ENCODE measurements at places on chromosomes 1 and 21. TPM values are rescaled to one million over a fixed set of nuclear protein-coding genes. Genes with fewer than 3 reads are reported as not detected.

GRCh38 chr1:212401838-212402582 lies 12.7 kb downstream of the PACC1 start:
- no peaks in the 10 kb centered on the region for H3K27me3 ChIP-seq
- no peak overlapping the region for H3K4me3 ChIP-seq
- no peak for DNase-seq
- no peaks in the 10 kb centered on the region for H3K4me1 ChIP-seq

DNA sequence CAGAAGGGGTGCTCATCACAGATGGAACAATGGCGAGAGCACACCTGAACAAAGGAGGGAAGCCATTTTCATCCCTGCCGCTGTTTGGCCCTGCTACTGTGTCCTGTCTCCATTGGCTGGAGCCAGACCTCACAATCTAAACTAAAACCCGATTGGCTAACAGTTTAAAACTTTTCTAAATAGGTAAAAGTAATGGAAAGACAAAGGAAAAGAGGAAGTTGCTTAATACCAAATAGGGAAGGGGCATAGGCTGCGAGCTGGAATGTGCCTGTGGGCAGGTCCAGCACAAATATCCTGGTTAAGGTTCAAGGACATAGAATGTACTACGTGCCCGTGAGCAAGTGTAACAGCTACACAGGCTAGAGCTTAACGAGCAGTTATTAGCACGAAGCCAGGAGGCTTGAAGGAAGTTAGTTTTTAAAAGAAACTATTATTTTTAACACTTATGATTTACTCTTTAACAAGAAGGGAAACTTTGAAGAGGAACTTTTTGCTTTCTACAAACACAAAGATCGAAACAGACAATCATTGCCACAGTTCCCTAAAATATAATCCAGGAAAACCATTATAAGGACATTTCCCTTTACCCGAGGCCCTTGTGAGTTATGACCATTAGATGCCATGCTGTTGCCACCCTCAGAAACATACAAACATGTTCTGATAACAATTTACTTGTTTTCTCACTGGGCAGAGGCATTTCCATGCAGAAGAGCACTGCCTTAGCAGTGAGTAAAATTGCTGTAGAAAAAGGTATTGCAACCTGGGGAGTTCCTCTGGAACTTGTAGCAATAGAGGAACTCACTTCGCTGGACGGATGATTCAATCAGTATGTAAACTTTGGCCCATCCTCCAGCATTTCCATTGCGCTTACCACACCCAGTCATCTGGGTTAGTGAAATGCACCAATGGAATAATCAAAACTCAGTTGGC lies 4.8 kb upstream of the PTTG1IP start:
- H3K36me3 ChIP-seq, result no peaks in the 10 kb centered on the region
- DNase-seq, result no peak
- no peak overlapping the region for H3K4me3 ChIP-seq
- peaks cover 73% of the 10 kb centered on the region for H3K4me1 ChIP-seq
- no peaks in the 10 kb centered on the region for H3K27me3 ChIP-seq
- H3K27ac ChIP-seq, result peak overlapping the region; percentile 74

DNA sequence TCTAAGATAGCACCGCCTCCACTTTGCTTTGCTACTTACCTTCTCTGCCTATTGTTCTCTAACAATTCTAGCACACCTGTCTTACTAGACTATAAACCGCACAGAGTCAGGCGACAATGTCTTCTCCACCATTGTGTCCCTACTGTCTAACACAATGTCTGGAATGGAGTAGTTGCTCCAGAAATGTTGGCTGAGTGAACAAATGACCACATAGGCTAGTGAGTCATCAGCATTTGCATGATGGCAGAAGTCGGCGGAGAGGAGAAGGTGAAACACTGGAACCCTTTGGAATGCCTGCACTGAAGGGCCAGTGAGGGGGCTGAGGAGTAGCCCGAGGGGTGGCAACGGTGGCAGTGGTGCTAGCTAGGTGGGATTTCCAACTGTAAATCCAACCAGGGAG lies 14.0 kb upstream of the PABPC4 start:
- H3K4me3 ChIP-seq, result no peak overlapping the region
- peaks cover 4% of the 10 kb centered on the region for H3K27me3 ChIP-seq
- no peaks in the 10 kb centered on the region for H3K36me3 ChIP-seq
- DNase-seq, result no peak

TMCC2 gene
- total RNA-seq, result 3.0 TPM

- no peak overlapping the region for H3K4me3 ChIP-seq
- no peak overlapping the region for H3K27ac ChIP-seq
- no peak for DNase-seq
- H3K36me3 ChIP-seq, result no peaks in the 10 kb centered on the region
Measured at GRCh38 chr1:187991944-187992343, 1163.2 kb downstream of the PLA2G4A start.

ARHGEF16 gene
- 10.6 TPM for total RNA-seq

GRCh38 chr1:54968551-54968950 lies 11.9 kb upstream of the TMEM61 start:
- no peak overlapping the region for H3K27ac ChIP-seq
- H3K36me3 ChIP-seq, result no peaks in the 10 kb centered on the region
- no peaks in the 10 kb centered on the region for H3K4me1 ChIP-seq
- peaks cover 3% of the 10 kb centered on the region for H3K27me3 ChIP-seq
- no peak overlapping the region for H3K4me3 ChIP-seq
- no peak for DNase-seq

TCHHL1 gene
- not detected for total RNA-seq

GRCh38 chr1:10724052-10724494 lies 72.4 kb downstream of the CASZ1 start:
- peaks cover 39% of the 10 kb centered on the region for H3K4me1 ChIP-seq
- DNase-seq, result peak; percentile 87
- peak overlapping the region; percentile 90 for H3K27ac ChIP-seq
- no peaks in the 10 kb centered on the region for H3K36me3 ChIP-seq
- no peak overlapping the region for H3K4me3 ChIP-seq

DNA sequence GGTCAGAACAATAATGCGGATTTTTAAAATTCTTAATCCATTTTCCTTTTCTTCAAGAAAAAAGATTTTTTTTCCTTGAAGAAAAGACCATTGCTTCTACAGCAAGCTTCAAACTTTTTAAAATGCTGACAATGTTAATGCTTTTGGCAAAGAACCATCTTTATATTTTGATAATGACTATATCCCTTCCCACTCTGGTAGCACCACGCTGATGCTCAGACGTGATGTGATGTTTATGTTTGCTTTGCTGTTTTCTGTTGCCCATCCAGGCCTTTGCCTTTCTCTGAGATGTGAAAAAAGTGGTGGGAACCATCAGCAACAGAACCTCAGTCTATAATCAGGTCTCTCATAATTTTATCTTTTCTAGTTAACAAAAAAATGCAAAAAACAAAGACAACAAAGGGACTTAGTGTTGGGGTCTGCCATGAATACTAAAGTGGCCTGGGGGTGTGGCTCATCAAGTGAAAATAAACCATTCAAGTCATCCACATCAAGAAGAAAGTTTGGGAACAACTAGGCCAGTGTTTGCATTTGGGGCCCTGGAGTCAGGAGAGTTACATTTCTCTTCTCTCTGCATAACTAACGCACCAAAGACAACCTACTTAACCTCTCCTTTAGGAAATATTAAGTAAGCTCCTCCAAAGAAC lies 244.6 kb upstream of the DMRTA2 start:
- no peak for DNase-seq
- peaks cover 3% of the 10 kb centered on the region for H3K36me3 ChIP-seq
- H3K27me3 ChIP-seq, result no peaks in the 10 kb centered on the region
- peak overlapping the region; percentile 19 for H3K27ac ChIP-seq
- H3K4me3 ChIP-seq, result no peak overlapping the region

GRCh38 chr1:170853302-170853701 lies 82.0 kb upstream of the MROH9 start:
- no peak overlapping the region for H3K4me3 ChIP-seq
- DNase-seq, result no peak
- H3K4me1 ChIP-seq, result no peaks in the 10 kb centered on the region
- H3K36me3 ChIP-seq, result no peaks in the 10 kb centered on the region
- no peaks in the 10 kb centered on the region for H3K27me3 ChIP-seq

DNA sequence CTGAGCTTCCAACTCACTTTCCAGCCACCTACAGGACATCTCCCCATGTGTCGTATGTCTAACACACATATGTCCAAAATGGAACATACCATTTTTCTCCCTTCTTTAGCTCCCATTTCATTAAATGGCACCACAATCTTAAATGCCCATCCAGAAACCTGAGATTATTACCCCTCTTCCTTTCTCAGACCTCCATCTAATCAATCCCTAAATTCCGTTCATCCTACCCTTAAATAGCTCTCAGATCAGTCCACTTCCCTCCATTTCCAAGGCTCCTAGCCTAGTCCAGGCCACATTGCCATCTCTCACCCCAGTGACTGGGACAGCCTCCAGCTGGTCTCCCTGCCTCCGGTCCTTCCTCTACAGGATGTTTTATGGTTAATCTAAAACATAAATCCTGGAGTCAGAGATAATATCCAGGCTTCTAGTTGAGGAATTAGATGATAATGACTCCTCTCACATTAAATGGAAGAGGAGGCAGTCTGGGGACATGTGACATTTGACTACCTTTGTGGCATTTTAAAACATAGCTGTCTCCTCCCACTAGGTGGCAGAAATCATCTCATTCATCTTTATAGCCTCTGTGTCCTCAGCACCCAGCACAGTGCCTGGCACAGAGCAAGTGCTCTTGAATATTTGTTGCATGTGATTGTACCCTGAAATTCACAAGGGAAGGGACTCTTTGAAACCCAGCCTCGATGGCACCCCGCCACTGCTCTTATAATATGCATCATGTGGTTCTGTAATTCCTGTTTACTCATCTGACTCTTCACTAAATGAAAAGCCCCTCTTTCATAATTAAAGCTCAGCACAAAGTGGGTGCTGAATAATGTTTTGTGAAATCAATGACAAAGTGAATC lies 102.3 kb downstream of the TMEM53 start:
- H3K4me3 ChIP-seq, result no peak overlapping the region
- DNase-seq, result no peak
- H3K36me3 ChIP-seq, result no peaks in the 10 kb centered on the region
- no peaks in the 10 kb centered on the region for H3K27me3 ChIP-seq
- peaks cover 5% of the 10 kb centered on the region for H3K4me1 ChIP-seq
- H3K27ac ChIP-seq, result no peak overlapping the region

CD247 gene
- total RNA-seq, result 8.7 TPM

GRCh38 chr21:25757531-25757930 lies 22.8 kb downstream of the GABPA start:
- DNase-seq, result no peak
- no peak overlapping the region for H3K4me3 ChIP-seq
- no peak overlapping the region for H3K27ac ChIP-seq
- peaks cover 70% of the 10 kb centered on the region for H3K36me3 ChIP-seq
- no peaks in the 10 kb centered on the region for H3K4me1 ChIP-seq
- H3K27me3 ChIP-seq, result no peaks in the 10 kb centered on the region

- no peaks in the 10 kb centered on the region for H3K27me3 ChIP-seq
- H3K36me3 ChIP-seq, result no peaks in the 10 kb centered on the region
- DNase-seq, result no peak
Measured at GRCh38 chr1:176829261-176829660, 335.3 kb downstream of the ASTN1 start.

DNA sequence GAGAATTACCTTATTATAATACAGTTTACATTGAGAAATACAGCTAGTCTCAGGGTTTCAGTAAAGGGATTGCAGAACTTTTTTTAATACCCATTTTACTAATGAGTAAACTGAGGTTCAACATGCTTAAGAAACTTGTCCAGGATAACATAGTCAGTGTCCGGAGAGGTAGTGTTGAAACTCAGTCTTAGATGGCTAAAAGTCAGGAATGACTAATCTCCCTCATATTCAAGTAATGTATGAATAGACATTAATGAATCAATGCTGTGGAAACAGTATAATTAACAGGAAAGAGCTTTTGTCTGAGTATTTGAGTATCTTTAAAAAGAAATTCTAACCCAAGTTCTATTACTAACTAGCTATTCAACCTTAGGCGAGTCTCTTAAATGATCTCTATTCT lies 397.6 kb downstream of the PLA2G4A start:
- no peaks in the 10 kb centered on the region for H3K27me3 ChIP-seq
- H3K27ac ChIP-seq, result no peak overlapping the region
- H3K4me3 ChIP-seq, result no peak overlapping the region
- DNase-seq, result no peak
- H3K36me3 ChIP-seq, result no peaks in the 10 kb centered on the region
